ENCODE measurements at places on chromosomes 3 and 15.

- no peak for DNase-seq
Measured at GRCh38 chr3:77887611-77888010, 847.7 kb downstream of the ROBO2 start.

- DNase-seq: no peak
Measured at GRCh38 chr15:44836094-44836493, 99.8 kb downstream of the TRIM69 start.

GRCh38 chr15:69996321-69997160 lies 101.2 kb downstream of the TLE3 start:
- no peak for DNase-seq

- DNase-seq: peak; percentile 66
Measured at GRCh38 chr15:66703540-66703941, 1.5 kb downstream of the SMAD6 start.

DNA sequence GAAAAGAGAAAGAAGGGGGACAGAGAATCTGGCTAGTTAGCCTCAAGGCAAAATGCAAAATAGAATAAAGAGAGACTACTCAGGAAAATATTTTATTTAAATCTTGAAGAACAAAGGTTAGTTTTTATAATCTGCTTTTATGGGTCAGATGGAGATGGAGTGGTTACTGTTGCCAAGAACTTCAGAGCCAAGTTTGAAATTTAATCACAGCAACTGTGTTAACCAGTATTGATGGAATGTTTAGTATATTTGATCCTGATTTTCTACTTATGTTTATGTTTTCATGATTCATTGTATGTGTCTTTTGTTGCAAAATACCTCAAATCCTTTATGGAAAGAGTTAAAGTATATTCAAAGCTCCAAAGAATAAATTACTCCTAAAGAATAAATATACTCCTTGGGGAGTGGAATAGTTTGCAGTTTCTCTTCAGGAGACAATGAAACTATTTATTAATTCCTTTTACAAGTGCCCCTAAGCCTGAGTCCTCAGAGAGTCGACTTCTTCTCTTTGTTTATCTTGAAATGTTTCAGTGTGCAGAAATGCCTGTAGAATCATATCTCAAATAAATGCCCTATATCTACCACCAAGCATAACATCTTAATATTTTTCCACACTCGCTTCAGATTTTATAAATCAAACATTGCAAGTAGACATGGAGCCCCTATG lies 60.9 kb upstream of the THSD4 start:
- DNase-seq: no peak

- DNase-seq: no peak
Measured at GRCh38 chr3:105708980-105709379, 159.8 kb downstream of the CBLB start.

GRCh38 chr3:4808637-4809036 lies 170.6 kb upstream of the BHLHE40 start:
- DNase-seq: no peak

DNA sequence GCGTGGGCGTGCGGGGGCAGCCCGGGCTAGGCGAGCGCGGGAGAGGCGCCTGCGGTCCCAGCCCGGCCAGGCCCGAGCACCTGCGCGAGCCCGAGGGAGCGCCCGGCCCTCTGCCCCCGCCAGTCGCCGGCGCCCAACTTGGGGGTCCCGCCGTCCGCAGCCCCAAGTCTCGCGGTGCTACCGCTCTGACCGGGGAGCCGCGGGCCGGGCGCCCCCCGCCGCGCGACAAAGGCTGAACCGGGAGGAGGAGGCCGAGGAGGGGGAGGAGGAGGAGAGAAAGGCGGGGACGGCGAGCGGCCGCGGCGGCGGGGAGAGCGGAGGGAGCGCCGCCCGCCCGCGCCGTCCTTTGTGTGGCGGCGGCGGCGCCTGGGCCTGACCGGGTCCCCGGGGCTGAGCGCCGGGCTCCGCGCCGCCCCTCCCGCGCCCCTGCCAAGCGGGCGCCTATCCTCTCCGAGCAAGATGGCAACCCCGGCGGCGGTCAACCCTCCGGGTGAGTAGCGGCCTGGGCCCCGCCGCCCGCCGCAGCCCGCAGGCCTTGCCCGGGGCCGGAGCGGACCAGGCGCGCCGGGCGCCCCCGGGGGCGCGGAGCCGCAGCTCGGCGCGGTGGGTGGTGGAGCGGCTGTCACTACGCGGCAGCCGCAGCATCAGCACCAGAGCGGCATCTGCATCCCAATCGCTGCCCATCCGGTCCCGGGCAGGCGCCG lies at the start of gene ARNT2:
ARNT2 (plus strand) TSS at position 326 of the 704 bp plus-strand sequence; CDS start at position 460, 134 bp downstream.
- DNase-seq: peak; percentile 66

GRCh38 chr3:182349051-182349450 lies 444.3 kb upstream of the ATP11B start:
- DNase-seq: no peak

DNA sequence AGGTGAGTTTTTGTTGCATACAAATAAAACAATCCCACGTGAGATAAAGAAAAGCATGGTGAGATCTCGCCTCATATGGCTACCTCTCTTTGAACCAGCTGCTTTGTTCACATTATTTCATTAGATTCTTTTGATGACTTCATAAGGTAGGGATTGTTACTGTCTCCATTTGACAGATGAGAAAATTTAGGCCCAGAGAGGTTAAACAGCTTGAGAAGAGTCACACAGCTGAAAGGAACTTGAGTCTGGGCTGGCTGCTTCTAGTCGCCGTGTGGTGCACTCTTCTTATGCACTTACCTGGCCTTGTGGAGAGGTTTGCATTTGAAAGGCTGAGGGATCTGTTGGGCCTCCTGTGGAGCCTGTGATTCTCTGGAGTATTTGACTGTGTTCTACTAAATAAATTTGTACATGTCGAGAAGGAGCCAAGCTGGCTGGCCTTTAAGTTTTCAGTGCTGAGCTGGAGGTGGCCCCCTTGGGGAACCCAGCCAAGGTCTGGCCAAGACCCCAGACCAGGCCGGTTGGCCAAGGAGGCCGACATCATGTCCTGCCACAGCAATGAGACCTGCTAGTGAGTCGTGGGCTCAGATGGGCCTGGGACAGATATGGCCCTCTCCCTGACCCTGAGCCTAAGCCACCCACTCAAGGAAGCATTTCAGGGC lies 125.1 kb downstream of the SMAD6 start:
- DNase-seq: no peak

- DNase-seq: no peak
Measured at GRCh38 chr3:83453056-83453455, 1505.7 kb upstream of the CADM2 start.

DNA sequence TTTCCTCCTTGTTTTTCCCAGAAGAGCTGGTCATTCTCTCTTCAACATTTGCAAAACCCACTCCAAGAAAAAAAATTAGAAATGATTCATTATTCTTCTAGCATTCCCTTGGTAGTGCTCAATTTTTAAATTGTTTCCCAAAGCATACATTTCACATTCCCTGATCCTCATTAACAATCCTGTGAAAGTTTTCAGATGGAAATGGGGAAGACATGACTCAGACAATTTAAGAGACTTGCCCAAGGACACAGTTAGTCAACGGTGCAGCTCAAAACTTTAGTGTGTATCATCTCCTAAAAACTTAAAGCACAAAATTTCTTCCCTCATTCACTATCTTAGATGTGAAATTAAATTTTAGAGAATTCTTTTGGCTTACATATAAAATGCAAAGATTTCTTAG lies 17.1 kb upstream of the ABI3BP start:
- DNase-seq: no peak

DNA sequence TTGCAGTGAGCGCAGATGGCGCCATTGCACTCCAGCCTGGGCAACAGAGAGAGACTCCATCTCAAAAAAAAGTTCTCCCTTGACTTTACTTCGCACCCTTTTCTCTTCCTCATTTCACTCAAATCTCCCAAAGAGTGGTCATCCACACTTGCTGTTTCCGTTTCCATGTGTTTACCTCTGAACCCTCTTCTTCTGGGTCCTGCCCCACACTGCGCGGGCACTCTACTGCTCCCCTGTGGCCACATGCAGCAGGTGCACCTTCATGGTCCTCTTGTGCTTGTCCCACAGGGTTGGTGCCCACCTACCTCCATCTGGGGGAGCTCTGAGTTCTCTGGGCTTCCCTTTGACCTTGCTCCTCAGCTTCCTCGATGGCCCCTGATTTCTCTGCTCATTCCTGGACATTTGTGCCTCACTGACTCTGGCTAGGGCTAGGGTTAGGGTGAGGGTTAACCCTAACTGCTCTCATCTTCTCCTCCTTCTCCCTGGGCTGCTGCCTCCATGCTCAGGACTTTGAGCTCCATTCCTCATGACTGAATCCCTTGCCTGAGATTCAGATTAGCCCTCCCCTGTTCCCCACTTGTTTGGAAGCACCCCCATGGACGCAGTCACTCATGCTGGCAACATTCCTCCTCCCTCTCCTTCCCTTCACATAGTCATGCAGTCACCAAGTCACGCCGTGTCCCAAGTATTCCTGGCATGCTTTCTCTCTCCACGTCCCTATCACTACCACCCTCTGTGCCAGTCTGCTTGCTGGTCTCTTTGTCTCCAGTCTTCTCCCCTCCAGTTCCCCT lies 26.6 kb upstream of the KY start:
- no peak for DNase-seq

GRCh38 chr3:59467476-59467875 lies 417.7 kb upstream of the CFAP20DC start:
- peak; percentile 45 for DNase-seq

GRCh38 chr15:63893866-63894661 lies 60.3 kb upstream of the HERC1 start:
- DNase-seq: no peak

DNA sequence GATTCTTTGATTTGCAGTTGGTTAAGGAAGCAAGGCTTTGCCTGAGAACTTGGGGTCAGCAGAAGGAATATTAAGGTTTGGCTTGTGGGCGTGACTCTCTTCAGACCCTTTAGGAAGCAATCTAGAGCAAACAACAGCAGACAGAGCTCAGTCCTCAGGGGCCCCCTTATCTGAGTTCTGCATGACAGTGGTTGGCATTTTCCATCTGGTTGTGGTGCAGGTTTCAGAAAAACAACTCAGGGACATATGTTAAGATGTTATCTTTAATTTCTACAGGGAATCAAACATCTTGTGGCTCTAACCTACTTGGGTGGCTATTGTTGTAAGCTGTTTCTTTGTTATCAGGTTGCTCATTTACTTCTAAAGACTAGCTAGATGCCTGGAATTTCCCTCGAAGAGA lies 141.4 kb downstream of the VPS8 start:
- no peak for DNase-seq

GRCh38 chr15:60639502-60639901 lies 160.6 kb upstream of the ICE2 start:
- DNase-seq: no peak

DNA sequence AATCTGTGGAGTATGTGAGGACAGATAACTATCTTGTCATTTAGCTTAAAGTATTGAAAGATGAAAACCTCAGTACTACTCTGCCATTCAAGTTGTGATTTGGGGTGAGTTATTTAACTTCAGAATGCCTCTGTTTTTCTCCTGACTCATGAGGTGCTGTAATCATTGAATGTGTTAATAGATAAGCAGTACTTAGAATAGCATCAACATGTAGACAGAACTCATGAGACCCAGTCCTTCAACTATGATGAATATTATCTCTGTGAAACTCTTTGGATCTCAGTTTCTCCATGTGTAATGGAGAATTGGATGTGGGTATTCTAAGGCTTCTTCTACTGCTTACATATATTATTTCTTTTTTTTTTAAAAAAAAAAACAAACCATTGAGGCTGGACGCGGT lies 431.4 kb downstream of the GRM7 start:
- DNase-seq: no peak

DNA sequence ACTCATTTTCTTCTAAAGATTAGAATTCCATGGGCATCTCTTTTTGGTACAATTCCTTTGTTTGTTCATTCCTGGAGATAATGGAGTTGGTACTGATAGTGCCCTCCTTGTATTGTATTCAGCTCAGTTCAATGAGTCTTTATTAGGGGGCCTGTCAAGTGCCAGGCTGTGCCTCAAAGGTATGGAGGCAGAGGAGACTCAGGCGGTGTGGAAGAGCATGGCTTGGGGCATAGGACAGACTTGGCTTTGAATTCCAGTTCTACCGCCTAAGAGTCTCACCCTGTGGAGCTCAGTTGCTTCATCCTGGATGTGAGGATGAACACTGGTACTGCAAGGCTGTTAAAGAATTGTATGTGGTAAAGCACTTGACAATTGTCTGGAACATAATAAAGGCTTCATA lies 196.6 kb upstream of the IL12A start:
- no peak for DNase-seq

- DNase-seq: no peak
Measured at GRCh38 chr3:155394240-155394639, 100.8 kb upstream of the STRIT1 start.

DNA sequence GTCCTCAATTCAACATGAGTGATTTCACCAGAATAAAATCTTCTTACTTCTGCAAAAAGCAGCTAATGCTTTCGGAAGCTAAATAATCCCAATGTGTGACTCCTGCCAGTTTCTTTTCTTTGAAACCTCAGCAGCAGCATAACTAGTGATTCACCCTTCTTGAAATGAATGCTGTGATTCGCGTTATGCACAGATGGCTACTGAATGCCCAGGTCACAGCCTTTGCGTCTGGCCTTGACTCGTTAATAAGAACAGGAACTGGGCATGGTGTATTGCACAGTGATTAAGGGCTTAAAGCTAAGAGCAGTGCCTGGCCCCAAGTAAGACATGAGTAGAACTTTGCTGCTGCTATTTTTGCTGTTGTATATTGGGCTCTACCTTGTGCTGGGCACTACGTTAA lies 19.0 kb downstream of the CGNL1 start:
- no peak for DNase-seq

DNA sequence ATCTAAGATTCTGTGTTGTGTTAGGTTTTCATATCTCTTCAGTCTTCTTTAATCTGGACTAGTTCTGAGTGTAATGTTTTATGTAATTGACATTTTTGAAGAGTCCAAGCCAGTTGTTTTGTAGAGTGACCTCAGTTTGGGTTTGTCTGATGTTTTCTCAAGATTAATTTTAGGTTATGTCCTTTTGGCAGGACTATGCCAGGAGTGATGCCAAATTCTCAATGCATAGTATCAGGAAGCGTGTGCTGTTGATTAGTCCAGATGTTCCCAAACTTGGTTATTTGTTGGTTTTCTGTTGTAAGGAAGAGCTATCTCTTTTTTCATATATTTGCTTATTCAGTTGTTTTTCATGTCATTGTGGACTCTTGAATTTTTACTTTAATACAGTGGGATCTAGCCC lies 32.6 kb downstream of the NMD3 start:
- no peak for DNase-seq

DNA sequence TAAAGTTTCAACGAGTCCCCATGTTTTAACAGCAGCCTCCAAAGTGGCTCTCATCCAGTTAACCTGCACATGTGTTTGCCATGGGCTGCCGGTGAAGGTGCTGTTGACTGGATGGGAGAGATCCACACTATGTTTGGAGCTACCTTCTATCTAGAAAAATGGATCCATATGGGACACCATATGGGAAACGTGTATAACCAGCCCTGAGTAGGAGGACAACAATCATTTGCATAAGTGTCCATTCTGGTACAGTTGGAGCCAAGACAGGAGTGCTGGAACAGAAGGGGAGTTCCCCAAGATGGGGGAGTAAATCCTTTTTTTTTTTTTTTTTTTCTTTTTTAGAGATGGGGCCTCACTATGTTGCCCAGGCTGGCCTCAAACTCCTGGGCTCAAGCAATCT lies 36.6 kb downstream of the MKRN2 start:
- DNase-seq: no peak

GRCh38 chr3:27454914-27455313 lies 29.3 kb downstream of the SLC4A7 start:
- no peak for DNase-seq
